ENCODE measurements at places on chromosomes 6 and 20.

- no peak for DNase-seq
These were observed 34.7 kb downstream of the AFDN start for GRCh38 chr6:167861424-167861823.

DNA sequence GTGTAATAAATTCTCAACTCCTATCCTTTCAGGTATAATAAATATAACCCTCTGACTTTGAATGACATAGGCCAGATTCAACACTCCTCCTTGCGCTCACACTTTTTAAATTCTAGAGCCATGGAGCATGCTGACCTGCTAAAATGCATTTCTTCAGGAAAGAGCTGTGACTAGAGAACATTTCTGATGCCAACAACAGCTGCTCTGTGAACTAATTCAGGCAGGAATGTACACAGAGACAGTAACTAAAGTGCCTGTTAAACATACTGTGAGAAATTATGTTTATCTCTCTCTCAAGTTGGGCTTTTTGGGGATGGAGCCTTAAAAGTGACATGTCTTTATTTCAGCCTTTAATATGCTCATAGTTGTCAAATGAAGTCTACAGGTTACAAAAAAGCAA is 8.3 kb downstream of the NHSL1 start:
- no peak for DNase-seq

DNA sequence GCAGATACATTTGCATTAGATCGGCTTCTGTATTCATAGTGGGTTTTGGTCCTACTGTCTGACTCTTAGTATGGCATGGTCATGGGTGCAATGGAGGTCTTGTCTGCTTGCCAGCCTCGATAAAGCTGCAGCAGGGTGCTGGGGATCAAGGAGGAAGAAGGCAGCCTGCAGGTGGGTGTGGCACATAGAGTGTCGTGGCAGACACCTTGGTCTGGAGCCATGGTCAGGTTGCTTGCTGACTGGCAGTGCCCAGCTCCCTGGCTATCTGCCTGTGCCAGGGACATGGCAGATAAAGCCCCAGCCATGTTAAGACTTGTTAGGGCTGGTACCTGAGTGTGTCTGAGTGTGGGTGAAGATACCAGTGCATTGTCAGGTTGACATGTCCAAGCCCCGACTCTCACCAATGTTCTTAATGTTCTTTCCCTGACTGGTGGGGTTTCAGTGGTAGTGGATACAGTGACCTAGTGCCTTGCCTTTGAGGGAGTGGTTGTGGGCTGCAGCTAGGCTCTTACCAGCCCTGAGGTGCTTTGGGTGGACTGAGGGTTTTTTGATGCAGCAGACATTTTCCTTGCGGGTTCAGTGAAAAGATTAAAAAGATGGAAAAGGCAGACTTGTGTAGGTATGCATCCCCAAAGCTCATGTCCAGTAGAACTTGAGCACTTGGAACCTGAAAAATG is 1.8 kb downstream of the FAM83D start:
- no peak for DNase-seq

GRCh38 chr6:10510592-10511367 is 10.4 kb upstream of the GCNT2 start:
- no peak for DNase-seq

DNA sequence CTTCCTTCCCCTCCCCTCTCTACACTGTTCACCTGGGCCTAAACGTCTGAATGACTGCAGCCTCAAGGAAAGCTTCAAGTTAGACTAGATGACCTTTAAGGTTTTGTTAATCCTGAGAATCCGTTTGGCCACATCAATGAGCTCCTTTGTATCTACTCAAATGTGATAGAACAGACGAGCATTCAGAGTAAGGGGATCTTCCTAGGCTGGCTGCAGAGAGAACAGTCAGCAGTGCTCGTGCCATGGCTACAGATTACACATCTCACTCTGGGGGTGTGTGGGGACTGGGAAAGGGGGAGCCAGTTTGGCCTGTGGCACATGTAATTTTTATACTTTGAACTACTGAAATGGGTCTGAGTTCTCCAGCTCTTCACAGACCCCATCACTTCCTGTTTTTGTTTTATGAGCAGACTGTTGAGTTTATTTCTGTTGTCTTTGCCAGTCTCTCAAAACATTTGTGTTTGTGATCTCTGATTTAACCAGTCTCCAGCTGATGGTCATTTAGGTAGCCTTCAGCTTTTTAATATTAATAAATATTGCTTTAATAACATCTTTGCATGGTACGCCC is 50.9 kb downstream of the KCNS1 start:
- no peak for DNase-seq

DNA sequence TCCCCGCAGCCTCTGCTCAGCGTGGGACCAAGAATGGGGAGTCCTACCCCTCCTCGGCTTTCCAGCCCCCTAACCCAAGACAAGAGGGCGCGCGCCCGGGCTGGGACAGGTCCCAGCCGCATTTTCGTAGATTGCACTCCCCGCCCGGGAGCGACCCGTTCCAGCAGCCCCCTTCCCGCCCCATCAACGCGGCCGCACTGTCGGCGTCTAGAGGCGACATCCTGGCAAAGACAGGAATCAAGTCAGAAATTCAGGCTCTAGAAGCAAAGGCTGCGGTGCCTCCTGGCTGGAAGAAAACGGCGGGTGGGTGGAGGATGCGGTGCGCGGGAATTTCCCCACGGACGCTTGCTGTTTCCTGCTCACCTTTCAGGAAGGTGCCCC is 957 bp downstream of the PROKR2 start:
- no peak for DNase-seq

- no peak for DNase-seq
These were observed 187.4 kb upstream of the PROKR2 start for GRCh38 chr20:5504061-5504739.

DNA sequence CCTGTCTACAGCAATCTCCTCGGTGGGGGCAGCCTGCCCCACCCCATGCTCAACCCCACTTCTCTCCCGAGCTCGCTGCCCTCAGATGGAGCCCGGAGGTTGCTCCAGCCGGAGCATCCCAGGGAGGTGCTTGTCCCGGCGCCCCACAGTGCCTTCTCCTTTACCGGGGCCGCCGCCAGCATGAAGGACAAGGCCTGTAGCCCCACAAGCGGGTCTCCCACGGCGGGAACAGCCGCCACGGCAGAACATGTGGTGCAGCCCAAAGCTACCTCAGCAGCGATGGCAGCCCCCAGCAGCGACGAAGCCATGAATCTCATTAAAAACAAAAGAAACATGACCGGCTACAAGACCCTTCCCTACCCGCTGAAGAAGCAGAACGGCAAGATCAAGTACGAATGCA is 19.4 kb downstream of the PRDM1 start:
- DNase-seq: no peak

DNA sequence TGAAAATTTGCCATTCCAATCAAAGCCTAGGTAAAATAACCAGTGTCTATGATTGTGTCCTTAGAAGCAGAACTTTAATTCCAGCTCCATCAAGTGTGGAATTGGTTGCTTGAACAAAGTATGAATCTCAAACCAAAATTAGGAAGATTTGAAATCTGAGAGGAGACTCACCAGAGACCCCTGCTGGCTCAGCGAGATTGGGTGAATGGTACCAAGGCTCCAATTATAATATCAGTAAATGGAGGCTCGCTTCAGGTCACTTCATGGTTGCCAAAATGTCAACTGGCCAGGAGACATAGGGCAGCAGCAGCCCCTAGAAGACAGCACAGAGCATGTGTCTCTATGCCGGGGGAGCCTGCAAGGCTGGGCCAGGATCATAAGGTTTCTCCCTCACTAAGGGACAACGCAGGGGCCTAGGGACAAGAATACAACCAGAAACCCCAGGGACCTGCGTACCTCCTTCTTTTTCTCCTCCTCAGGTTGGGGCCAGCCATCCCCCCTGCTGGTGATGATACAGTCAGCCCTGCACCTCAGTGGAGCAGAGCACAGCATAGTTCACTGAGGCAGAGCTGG is 14.0 kb downstream of the RBL1 start:
- no peak for DNase-seq

DNA sequence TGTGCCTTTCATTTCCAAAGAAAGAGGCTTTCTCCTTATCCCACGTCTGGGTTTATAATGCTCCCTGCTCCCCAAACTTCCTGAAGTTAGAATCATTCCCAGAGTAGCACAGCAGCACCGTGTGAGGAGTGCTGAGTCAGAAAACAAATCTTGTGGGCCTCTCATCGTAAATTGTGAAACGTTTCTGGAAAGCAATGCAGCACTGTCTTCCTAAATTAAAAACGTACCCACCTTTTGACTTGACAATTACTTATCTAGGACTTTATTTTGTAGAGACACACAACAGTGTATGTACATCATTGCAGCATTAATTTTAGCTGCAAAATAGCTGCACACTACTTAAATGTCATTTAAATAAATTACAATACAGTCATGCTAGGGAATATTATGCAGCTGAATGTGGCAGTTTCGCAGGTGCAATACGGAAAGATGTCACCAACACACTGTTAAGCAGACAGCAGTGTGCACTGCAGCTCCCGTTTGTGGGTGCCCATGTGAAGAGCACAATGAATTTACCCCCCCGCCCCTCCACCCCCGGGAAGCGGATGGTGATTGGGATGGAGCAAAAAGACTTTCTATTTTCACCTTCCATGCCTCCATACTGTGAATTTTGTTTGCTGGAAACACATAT is 30.8 kb downstream of the RRBP1 start:
- no peak for DNase-seq

GRCh38 chr6:145602726-145603326 is 132.5 kb downstream of the EPM2A start:
- no peak for DNase-seq

- no peak for DNase-seq
These were observed 571.8 kb downstream of the QKI start for GRCh38 chr6:163986313-163986712.

- DNase-seq: no peak
These were observed 15.5 kb downstream of the MRPL14 start for GRCh38 chr6:44111434-44112417.

- DNase-seq: no peak
These were observed 184.3 kb upstream of the SNX9 start for GRCh38 chr6:157638779-157639178.

- DNase-seq: no peak
These were observed 65.8 kb downstream of the MAP3K4 start for GRCh38 chr6:161057103-161058091.

DNA sequence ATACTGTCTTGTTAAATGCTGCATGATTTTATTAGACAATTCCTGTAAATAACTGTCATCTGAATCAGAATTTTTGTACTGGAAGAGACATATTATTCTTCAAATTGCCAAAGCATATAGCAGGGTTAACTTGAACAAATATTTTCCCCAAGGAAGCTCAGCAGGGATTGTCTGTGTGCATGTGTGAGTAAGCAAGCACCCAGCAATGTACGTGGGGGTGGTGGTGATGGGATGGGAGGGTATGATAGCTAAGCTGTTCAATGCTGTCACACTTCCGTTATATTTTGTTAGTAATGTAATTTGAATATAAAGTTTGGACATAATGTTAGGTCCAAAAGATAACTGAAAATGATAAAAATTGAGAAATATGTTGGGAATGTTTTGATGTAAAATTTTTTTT is 118.1 kb downstream of the MYB start:
- DNase-seq: no peak

DNA sequence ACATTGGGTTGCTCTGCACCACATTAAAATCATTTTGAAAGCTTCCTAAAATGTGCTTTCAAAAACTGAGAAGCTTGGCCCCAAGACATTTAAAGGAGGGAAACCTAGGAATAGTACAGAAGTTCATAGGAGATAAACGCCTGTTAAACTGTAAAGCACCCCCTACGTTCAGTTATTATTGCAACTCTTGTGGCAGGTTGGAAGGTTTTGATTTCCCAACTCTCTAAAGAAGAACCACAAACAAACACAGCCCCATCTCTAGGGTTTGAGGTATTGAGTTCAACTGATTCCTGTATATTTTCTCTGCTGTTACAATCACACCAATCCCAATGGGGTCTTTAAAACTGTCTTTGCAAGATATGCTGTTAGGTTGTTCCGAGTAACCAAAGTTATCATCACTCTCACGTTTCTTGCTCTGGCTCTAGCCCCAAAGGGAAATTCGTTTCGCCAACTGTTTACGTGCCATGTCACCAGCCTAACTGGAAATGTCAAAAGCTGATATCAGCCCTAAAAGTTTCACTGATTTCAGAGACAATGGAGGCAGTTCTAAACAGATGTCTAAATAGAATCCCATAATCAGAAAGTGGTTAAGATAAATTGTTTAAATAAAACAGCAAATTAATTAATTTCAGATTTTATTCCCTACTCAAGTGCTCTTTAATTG is 12.1 kb downstream of the TFAP2A start:
- DNase-seq: no peak

DNA sequence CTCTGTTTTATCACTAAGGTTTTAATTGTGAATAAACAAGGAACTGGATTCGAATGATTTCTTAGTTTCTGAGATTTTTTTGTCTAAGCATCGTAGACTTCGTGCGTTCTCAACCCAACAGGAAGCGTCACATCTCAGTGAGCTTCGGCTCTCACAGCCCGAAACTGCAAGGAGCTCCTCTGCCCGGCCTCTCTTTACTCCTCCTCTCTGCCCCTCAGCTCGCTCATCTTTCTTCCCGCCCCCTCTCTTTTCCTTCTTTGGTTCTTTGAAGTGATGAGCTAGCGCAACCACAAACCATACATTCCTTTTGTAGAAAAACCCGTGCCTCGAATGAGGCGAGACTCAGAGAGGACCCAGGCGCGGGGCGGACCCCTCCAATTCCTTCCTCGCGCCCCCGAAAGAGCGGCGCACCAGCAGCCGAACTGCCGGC is 480 bp upstream of the NT5E start:
- DNase-seq: no peak

DNA sequence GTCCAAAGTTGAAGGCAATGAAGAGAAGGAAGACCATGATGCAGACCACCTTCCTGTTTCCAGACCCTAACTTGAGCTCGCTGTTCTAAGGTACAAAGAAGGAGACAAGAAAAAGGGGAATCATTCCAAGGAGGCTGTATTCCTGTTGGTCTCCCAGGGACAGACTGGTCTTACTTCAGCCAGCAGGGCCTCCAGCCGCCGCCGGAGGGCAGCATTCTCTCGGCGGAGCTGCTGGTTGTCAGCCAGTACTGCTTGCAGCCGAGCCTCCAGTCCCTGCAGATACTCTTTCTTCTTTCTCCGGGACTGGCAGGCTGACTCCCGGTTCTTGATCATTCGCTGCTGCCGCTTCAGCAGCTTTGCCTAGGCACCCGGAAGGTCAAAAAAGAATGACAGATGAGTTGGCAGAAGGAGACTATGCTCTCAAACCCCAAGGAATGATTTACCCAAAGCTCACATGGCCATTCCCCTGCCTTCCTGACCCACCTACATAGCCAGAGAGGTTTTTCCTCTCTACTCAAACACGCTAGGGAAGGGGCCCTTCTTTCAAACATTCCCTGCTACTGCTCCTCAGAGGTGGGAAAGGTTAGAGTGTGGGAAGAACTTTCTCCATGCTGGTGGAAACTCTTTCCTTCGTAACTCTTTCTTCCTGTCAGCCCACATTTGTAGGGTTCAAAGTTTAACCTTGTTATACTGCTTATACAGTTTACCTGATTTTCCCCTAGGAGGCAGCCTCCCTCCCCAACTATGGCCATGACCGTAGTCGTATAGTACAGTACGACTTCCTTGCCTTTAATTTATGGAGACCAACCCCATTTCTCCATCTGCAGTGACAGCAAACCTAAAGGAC is 9.0 kb downstream of the ATF6B start:
- peak; percentile 57 for DNase-seq
